Trophoblast cell (in vitro differentiated cells and primary cell): ENCODE measurements at places on chromosomes 5 and 9.

DNA sequence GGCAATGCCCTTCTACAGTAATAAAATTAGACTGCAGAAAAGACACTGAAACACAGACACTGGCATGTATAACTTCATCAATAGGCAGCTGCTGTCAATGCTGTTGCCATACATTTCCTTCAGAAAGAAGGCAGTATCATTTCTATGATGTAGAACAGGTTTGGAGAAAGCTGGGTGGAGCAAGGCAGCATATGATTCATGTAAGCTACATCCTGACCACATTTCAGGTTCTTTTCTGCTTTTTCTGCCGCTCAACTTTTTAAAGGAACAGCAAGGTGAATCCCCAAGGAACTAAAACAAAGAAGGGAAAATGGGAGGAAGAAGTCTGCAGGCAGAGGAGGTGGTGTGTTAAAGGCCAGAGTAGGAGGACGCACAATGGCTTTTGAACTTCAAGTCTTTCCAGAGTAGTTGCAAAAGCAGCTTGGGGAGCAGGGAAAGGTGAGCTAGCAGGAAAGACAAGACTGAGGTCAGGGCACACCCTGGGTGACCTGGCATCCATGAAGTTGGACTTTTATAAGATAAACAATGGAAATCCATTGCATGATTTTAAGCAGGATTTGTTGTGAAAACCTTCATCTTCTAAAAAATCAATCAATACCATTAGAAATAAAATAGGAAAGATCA lies 142.1 kb downstream of the MED10 start:
- no peaks in the 10 kb centered on the region for H3K36me3 ChIP-seq
- no peak for DNase-seq
- H3K27me3 ChIP-seq, result no peaks in the 10 kb centered on the region
- no peak overlapping the region for H3K27ac ChIP-seq

DNA sequence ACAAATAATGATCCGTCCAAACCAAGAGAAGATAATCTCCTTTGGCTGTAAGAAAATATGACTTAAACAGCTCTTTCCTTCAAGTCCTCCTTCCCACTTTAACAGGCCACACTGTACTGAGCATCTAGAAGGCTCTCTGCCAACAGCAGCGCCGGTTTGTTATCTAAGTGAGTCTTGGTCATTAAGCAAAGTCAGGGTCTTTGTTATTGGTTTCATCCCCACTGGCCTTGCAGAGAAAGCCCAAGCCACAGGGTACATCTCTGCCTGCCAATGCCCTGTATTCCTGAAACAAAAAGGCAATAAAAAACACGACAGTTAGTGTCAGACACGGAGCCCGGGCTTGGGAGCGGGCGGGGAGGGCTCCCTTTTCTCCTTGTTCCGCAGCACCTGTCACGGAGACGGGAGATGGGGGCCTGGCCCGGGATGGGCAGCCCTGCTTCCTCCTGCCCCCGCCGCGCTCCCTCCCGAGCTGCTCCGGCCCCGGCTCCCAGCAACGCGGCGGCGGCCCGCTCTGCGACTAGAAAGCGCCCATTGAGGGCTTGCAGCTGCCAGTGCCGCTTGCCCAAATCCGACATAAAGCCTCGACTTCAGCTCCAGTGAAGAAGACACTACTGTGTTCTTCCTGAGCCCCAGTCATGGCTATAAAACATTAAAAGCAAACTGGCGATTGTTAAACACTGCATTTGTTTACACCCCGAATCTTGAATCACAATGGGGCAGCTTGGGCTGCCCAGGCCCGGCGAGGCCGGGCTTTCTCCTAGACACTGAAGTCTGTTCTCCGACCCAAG lies 28.1 kb upstream of the PIK3R1 start:
- H3K4me3 ChIP-seq, result no peak overlapping the region
- H3K27me3 ChIP-seq, result no peaks in the 10 kb centered on the region
- no peak for DNase-seq
- no peak overlapping the region for H3K27ac ChIP-seq
- peaks cover 5% of the 10 kb centered on the region for H3K4me1 ChIP-seq
- no peaks in the 10 kb centered on the region for H3K36me3 ChIP-seq

DNA sequence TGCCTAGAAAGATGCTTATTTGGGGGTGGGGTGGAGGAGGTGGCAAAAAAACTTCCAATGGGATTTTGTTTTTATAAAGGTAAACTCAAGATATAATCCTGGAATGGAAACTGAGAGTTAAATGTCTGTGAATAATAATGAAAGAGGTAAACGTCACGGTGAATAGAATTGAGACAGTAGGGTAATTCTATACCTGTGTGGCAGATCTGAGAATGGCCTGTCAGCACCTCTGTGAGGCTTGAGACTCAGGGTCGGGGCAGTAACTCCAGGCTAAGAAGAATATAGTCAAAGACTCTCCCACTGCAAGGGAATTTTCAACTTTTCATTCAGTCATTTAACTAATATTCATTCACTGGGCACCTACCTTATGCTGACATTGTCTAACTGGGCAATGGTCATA lies 581.2 kb upstream of the ZNF608 start:
- H3K27ac ChIP-seq, result no peak overlapping the region
- no peak overlapping the region for H3K4me3 ChIP-seq
- H3K36me3 ChIP-seq, result no peaks in the 10 kb centered on the region

- H3K36me3 ChIP-seq, result no peaks in the 10 kb centered on the region
- no peaks in the 10 kb centered on the region for H3K27me3 ChIP-seq
- H3K27ac ChIP-seq, result peak within 1 kb of the TSS; percentile 91
- H3K4me1 ChIP-seq, result peaks cover 4% of the 10 kb centered on the region
- H3K4me3 ChIP-seq, result peak within 1 kb of the TSS; percentile 89
- DNase-seq, result peak; percentile 67
Observed at GRCh38 chr9:69173891-69174615, at the start of gene TJP2. TJP2 (plus strand) TSS chr9:69174277; CDS start chr9:69174373, 96 bp downstream.

GRCh38 chr9:13278368-13279246 lies 885 bp downstream of the MPDZ start:
- DNase-seq, result peak; percentile 62
- peak overlapping the region; percentile 75 for H3K4me3 ChIP-seq
- H3K27ac ChIP-seq, result peak overlapping the region; percentile 97
- H3K36me3 ChIP-seq, result no peaks in the 10 kb centered on the region

DNA sequence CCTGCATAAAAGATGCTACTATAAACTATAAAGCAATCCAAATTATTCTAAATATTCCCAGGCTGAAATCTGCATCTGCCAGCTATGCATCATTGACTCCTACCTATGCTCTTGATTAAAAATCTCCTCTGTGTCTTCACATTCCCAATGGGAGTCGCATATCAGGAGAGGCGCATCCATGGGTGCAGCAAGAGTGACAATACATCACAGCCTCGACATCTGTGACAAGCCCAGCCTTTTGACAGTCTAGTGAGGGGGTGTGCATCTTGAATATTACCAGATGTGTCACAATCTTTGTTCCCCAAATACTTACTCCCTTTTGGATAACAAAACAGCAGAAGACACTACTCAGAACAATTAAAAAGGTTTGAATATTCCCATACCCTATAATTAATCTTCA lies 171.8 kb downstream of the PDE4D start:
- H3K27ac ChIP-seq, result no peak overlapping the region
- no peaks in the 10 kb centered on the region for H3K27me3 ChIP-seq
- H3K4me3 ChIP-seq, result no peak overlapping the region
- no peaks in the 10 kb centered on the region for H3K36me3 ChIP-seq
- DNase-seq, result no peak

GRCh38 chr5:75286211-75286773 lies 49.6 kb upstream of the ANKRD31 start:
- peaks cover 4% of the 10 kb centered on the region for H3K4me1 ChIP-seq
- no peaks in the 10 kb centered on the region for H3K36me3 ChIP-seq
- no peaks in the 10 kb centered on the region for H3K27me3 ChIP-seq
- no peak overlapping the region for H3K27ac ChIP-seq

DNA sequence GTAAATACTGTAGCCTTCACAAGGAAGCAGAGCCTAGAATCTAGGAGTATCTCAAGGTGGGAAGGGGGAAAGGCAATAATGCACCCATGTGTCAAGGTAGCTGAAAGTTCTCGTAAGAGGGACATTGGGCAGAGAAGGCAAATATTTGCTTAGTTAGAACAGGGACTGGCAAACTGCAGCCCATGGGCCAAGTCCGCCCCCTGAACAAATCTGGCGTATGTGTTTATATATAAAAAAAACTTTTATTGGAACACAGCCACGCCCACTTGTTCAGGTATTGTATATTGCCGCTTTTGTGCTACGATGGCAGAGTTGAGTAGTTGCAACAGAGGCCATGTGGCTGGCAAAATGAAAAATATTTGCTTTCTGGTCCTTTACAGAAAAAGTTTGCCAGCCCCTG lies 16.1 kb downstream of the KCNN2 start:
- H3K4me3 ChIP-seq, result no peak overlapping the region
- H3K27ac ChIP-seq, result no peak overlapping the region
- no peak for DNase-seq
- H3K36me3 ChIP-seq, result no peaks in the 10 kb centered on the region
- no peaks in the 10 kb centered on the region for H3K4me1 ChIP-seq
- no peaks in the 10 kb centered on the region for H3K27me3 ChIP-seq

DNA sequence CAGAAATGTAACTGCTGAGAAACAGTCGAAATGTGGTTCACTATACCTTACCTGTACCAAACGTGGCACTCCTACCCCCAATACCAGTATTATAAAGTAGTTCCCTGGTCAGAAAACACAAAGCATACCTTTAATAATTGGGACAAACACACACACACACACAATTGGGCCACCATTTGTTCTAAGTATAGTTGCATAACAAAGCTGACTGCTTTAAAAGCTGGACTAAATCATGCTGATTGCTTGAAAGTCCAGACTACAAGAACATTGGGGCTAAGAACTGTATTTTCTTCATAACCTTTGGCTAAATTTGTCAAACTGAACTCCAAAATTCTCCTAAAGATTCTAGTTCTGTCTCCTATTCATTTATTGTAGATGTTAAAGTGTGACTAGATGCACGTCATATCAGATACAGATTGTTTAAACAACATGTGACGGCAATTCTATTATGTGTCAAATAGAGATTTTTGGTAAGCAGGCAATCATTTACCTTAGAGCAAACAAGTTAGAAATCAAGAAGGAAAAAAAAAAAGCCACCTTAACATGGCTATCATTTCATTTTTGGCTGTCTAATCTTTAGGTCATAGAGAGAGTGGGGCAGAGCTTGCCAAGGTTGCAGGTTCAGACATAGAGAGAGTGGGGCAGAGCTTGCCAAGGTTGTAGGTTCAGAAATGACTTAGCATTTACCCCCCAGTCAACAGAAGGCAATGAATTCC lies 265.1 kb downstream of the ARL15 start:
- no peak overlapping the region for H3K27ac ChIP-seq
- H3K36me3 ChIP-seq, result no peaks in the 10 kb centered on the region
- peaks cover 3% of the 10 kb centered on the region for H3K4me1 ChIP-seq
- H3K4me3 ChIP-seq, result no peak overlapping the region
- no peak for DNase-seq

- DNase-seq, result no peak
- H3K4me3 ChIP-seq, result no peak overlapping the region
- peaks cover 2% of the 10 kb centered on the region for H3K4me1 ChIP-seq
- peak overlapping the region; percentile 52 for H3K27ac ChIP-seq
- no peaks in the 10 kb centered on the region for H3K36me3 ChIP-seq
Observed at GRCh38 chr9:76399856-76400255, 5.6 kb upstream of the RFK start.

DNA sequence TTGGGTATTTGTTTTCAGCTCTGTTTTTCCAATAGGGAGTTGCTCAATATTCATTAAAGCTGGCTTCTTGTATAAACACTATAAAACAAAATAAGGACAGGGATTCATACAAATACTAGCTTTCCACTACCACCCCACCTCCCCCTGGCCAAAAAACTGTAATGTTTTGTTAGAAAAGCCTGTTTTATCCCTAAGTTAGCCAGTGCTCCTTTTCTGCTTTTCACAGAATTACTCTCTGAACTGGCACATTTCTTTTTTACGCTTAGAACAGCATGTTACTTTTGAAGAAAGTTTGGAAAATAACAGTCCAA lies 147.4 kb upstream of the DMRT1 start:
- peak overlapping the region; percentile 92 for H3K27ac ChIP-seq
- H3K36me3 ChIP-seq, result peaks cover 3% of the 10 kb centered on the region
- H3K27me3 ChIP-seq, result no peaks in the 10 kb centered on the region
- peaks cover 54% of the 10 kb centered on the region for H3K4me1 ChIP-seq
- no peak for DNase-seq

DNA sequence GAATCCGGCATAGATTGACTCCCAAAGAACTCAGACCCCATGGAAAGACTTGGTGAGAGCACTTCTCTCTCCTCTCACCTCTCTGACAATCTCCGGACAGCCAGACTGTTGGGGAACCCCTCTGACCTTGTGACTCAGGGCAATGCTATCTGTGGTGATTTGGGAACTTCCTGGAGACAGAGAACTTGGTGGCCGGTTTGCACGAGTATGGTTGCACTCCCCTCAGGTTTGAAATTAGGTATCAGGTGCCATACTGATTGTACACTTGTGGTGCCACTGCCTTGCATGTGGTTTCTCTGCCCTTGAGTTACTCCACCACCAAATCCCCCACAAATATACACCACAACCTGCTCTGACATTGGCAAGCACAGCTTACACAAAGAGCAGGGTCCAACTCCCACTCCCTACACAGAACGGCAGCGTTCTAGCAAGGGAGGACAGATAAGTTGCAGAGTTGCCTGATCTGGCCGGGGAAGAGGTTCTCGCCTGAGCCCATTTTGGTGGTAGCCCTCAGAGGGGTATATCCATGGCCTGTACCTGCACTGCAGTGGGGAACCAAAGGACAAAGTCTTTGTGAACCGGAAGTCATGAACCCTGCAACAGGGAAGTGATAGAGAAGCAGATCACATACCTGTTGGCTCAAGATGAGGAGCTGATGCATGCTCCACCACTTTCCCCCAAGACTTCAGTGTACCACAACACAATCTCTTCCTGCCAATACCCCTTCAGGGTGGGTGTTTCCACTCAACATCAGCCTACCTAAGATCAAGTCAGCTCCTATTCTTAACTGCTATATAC lies 255.1 kb downstream of the MCTP1 start:
- no peak for DNase-seq
- no peaks in the 10 kb centered on the region for H3K27me3 ChIP-seq
- no peak overlapping the region for H3K4me3 ChIP-seq
- no peaks in the 10 kb centered on the region for H3K36me3 ChIP-seq
- H3K27ac ChIP-seq, result no peak overlapping the region

DNA sequence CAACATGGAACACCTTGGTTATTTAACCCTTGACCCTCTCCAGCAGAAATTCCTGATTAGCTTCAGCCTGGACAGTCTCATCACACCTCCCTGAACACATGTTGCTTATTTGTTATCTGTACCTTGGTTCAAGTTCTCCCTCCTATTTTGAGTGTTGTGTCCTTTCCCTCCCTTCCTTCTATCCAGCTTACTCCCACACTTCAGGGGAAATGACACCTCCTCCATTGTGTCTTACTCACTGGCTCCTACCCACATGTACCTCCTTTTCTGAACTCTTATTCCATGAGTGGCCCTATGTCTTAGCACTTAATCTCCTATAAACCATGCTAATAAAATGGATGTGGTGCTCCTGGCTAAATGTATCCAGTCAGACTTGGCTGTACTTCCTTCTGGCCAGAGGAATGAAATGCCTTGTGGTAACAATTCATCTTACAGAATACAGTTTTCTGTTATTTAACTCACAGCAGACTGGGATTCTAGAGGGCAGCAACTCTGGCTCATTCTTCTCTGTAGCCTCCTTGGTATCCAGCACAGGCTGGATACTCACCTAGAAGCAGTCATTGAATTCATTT lies 11.2 kb downstream of the LIX1 start:
- H3K27me3 ChIP-seq, result no peaks in the 10 kb centered on the region
- H3K36me3 ChIP-seq, result no peaks in the 10 kb centered on the region
- H3K4me1 ChIP-seq, result peaks cover 14% of the 10 kb centered on the region
- H3K27ac ChIP-seq, result peak overlapping the region; percentile 67
- H3K4me3 ChIP-seq, result no peak overlapping the region
- no peak for DNase-seq
